Activated T-cell treated with anti-CD3 and anti-CD28 coated beads, Interleukin-2, amount 50 U/mL, for 4 hours (primary cell): ENCODE measurements at places on chromosomes 1 and 21.
A peak's percentile ranks its signal among the peaks of the same experiment; 100 is the strongest.

- DNase-seq: peak; percentile 28
Observed at GRCh38 chr1:31714442-31715086, 10.7 kb upstream of the COL16A1 start.

DNA sequence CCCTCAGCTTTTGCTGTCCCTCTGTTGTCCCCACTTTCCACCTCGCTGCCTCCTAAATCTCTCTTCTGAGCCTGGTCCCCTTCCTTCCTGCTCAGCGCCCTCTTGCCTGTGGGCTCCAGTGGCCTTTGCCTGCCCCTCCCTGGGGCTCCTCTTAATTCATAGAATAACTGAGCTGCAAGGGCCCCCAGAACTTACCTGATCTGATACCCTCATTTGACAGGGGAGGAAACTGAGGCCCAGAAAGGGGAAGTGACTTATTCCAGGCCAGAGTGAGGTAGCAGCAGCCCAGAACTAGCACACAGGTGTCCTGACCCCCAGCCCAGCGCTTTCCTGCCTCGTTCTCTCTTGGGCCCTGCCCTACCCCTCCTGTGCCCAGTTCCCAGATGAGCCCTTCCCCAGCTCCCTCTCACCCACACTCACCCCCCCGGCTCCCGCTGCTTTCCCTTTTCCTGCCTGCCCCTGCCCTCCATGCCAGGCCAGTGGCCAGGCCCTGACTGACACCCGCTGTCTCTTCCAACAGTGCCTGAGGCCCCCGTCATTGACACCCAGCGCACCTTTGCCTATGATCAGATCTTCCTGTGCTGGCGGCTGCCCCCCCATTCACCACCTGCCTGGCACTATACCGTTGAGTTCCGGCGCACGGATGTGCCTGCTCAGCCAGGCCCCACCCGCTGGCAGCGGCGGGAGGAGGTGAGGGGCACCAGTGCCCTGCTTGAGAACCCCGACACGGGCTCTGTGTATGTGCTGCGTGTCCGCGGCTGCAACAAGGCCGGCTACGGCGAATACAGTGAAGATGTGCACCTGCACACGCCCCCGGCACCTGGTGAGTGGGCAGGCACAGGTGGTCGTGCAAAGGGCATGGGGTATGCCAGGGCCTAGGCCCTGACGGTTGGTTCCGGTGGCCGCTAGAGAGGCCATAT lies 5.7 kb downstream of the TRIM46 start:
- no peak for DNase-seq

GRCh38 chr1:27655151-27655937 lies 16.6 kb downstream of the IFI6 start:
- DNase-seq: no peak

- DNase-seq: no peak
Observed at GRCh38 chr1:36298640-36299039, 7.5 kb upstream of the SH3D21 start.

GRCh38 chr1:156625436-156626078 lies 6.3 kb downstream of the HAPLN2 start:
- peak; percentile 74 for DNase-seq

DNA sequence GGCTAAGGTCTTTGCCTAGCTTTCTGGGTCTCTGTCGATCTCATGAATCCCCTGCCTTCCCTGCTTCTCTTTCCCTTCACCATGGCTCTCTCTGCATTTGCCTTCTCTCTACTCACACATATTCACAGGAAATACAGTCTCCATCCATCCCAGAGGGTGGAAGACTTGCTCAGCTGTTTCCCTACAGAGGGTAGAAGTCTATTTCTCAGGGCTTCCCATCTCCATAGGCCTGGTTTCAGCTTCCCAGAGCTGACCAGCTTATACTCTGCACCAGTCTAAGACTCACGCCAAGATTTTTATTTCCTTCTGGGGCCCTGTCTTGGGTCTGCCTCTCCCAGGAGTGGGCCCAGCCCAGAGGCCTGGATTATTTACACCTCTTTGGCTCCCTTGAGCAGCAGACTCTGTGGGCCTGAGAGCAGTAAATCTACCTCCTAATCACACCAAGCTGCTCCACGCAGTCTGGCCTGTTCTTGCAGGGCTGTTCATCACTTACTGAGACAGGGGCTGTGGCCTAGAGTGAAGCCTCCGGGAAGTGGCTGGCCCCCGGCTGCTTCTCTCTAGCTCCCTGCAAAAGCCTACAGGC lies 102.5 kb downstream of the PLXNA2 start:
- DNase-seq: no peak

DNA sequence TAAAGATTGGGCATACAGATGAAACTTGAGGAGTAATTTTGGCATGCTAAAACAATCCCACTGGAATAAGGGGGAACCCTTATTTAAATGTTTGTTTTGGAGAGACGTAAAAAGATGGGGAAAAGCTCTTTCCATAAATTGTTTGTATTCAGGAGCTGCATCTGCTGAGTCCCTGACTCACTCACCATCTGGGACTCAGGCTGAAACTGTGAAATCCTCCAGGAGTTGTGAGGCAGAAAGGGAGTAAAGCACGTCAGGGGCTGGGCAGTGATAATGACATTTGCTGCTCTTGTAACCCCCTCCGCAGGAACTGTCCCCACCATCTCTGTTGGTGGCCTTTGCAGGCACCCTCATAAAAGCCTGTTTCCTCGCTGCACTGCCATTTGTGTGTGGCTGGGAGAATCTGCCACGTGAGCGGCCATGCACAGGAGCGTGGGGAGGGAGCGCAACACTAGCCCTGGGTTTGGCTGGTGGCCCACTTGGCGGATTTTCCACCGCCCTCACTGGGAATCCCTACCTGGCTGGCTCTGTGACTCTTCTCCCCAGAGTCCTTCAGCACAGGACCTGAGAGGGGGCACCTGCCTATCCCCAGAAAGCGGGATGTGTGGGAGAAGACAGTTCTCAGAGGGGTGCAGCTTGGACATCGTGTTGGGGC lies 45.3 kb downstream of the ZSCAN20 start:
- no peak for DNase-seq

GRCh38 chr1:170669107-170669445 lies 5.1 kb downstream of the PRRX1 start:
- DNase-seq: no peak

GRCh38 chr1:52182874-52183400 lies 41.0 kb downstream of the ZFYVE9 start:
- no peak for DNase-seq

GRCh38 chr1:223340637-223341036 lies 23.3 kb downstream of the SUSD4 start:
- DNase-seq: no peak

DNA sequence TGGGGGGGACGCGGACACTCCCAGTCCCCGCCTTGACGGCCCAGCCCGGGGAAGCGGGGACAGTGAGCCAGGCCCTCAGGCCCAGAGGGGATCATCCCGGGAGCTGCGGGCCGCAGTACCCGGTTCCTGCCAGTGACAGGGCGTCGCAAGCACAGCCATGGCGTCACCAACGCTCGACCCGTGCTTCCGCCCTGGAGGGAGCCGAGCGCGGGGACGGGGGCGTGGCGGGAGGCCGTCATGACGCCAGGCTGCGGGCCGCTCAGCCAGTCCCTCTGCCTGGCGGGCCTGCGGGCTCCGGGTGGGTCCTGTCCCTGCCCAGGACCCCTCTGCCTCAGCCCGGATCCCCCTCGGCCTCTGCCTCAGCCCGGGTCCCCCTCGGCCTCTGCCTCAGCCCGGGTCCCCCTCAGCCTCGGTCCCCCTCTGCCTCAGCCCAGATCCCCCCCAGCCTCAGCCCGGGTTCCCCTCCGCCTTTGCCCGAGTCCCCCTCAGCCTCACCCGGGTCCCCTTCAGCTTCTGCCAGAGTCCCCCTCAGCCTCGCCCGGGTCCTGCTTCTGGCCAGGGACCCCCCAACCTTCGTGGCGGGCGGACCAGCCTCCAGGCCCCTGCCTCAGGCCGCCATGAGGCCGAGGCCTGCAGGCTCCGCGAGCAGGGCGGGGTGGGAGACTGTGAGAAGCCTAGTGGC lies 2.3 kb upstream of the SLC2A5 start:
- DNase-seq: no peak

- no peak for DNase-seq
Observed at GRCh38 chr1:20426923-20427322, 59.1 kb downstream of the CAMK2N1 start.

GRCh38 chr1:153639280-153639679 lies 5.4 kb downstream of the CHTOP start:
- no peak for DNase-seq

DNA sequence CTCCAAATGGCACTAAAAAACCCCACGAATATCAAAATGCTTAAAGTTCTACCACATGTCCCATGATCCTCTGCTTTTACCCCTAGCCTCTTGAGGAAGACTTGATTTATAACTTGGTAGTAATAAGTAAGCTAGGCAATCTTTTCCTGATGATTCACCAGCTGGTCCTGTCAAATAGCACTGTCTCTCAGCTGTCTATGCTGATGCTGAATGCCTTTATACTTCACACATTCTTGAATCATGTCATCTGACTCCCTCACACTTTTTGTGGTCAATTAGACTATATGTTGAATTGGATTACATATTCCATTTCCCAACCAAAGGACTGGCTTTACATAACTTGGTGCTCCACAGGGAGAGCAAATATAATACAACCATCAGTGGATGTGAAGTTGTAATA lies 16.6 kb downstream of the C21orf91 start:
- DNase-seq: no peak

DNA sequence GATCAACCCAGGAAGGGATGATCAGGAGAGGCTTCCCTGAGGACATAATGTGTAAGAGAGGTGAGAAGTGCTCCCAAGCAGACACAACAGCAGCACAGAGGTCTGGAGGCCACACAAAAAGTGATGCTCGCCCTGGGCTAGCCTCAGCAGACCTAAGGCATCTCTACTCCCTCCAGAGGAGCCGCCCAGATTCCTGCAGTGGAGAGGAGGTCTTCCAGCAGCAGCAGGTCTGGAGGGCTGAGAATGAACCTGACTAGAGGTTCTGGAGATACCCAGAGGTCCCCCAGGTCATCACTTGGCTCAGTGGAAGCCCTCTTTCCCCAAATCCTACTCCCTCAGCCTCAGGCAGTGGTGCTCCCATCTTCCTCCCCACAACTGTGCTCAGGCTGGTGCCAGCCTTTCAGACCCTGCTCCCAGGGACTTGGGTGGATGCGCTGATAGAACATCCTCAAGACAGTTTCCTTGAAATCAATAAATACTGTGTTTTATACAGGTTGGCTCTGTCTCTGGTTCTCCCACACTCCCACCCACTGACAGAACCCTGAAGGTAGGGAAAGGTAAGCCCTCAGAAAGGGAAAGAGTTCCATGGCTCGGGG lies 5.0 kb downstream of the GJB3 start:
- DNase-seq: no peak

DNA sequence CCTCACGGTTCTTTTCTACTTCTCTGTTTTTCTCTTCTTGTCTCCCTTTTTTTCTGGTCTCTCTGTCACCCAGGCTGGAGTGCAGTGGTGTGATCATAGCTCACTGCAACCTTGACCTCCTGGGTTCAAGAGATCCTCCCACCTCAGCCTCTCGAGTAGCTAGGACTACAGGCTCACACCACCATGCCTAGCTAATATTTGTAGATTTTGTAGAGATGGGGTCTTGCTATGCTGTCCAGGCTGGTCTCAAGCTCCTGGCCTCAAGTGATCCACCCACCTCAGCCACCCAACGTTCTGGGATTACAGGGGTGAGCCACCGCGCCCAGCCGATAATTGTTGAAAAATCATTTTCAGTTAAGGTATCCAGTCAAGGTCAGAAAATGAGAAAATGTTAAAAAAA lies 25.9 kb upstream of the LGALS8 start:
- DNase-seq: no peak

GRCh38 chr1:202090994-202091393 lies 31.7 kb upstream of the GPR37L1 start:
- no peak for DNase-seq

GRCh38 chr1:72431810-72432209 lies 149.5 kb upstream of the NEGR1 start:
- no peak for DNase-seq

DNA sequence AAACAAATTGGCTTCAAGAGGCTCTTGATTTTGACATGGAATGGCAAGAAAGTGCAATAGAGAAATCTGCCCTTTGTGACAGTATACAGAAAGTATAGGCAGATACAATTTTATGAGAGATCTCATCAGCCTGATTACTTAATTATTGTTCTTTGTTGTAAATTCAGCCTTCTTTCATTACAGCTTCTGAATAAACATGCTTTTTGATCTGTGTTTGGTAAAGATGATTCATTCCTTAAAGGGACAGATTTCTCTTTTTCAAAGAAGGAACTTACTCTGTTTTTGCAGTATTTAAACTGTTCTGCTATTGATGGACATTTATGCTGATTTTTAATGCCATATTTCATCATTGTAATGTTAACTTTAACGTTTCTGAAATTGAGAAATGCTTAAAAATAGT lies 13.7 kb upstream of the MPC2 start:
- DNase-seq: no peak

GRCh38 chr1:153790313-153790965 lies 15.2 kb downstream of the SLC27A3 start:
- DNase-seq: no peak

GRCh38 chr1:36383240-36383639 lies 2.5 kb downstream of the STK40 start:
- no peak for DNase-seq

GRCh38 chr1:4089421-4090175 lies 189.5 kb upstream of the C1orf174 start:
- DNase-seq: no peak

DNA sequence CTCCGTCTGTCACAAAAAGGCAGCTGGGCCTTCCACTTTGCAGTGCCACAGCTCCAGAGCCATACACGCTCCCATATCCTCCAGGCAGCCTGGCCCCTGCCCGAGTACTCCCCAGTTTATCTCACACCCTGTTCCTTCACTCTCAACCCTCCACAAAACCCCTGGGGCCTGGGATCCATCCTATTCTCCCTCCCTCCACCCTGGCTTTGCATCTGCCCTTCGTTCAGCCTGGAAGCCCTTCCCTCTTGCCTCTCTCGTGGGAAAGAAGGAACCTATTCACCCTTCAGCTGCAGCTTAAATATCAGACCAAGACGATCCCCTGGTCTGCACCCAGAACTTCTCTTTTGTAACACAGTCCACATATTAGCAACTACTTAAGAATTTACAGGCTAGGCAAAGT lies 56.7 kb downstream of the CAMK2N1 start:
- DNase-seq: no peak

- DNase-seq: no peak
Observed at GRCh38 chr1:173332026-173332425, 124.9 kb upstream of the TNFSF4 start.

GRCh38 chr1:33339413-33339812 lies 18.5 kb upstream of the A3GALT2 start:
- no peak for DNase-seq

DNA sequence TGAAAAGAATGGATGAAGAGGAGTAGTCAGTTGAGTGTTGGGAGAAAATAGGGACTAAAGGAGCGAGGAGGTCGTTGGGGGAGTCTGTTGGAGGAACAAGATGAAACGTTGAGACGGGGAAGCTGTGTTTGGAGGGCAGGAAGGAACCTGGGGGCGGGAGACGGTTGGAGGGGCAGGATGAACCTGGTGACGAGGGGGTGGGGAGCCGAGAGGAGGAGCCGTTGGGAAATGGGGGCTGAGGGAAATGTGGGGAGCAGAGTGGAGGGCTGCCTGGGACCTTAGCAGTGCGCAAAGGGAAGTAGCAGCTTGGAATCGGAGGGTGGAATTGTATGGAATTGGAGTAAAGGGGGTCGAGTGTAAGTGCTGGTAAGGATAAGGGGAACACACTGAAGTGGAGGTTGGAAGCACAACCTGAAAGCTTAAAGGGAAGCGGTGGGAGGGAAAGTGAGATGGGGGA lies 630 bp downstream of the MTF2 start:
- peak; percentile 7 for DNase-seq
